ENCODE measurements at places on chromosomes 7 and 10.

GRCh38 chr10:13716081-13717071, 129.6 kb downstream of the PRPF18 start:
- DNase-seq = no peak

- DNase-seq = no peak
Observed at GRCh38 chr10:95391581-95392216, 100.9 kb upstream of the PDLIM1 start.

DNA sequence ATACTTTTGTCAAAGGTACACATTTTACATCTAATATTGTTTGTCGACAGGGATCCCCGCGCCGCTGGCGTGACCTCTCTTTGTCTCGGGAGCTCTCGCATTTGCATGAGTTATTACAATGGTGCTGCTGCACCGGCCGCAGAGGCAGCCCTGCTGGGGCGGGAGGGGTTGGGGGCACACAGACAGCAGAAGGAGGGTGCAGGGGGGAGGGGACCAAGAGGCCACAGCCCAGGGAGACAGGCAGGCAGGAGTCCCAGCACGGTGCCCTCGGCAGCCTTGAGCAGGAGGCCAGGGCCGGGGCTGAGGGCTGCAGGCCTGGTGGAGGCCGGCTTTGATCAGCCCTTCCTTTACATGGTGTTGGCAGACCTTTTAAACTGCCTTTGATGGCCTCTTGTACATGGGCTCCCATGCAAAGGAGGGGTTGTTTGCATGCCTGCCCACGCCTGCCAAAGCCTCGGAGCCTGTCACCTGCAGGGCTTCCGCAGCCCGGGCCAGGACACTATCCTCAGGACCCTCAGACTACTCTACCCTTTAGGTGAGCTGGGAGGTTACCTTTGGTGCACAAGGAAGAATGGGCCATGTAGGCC, 95.5 kb downstream of the EBF3 start:
- no peak for DNase-seq

- no peak for DNase-seq
Observed at GRCh38 chr10:97506199-97506991, 7.7 kb downstream of the UBTD1 start.

DNA sequence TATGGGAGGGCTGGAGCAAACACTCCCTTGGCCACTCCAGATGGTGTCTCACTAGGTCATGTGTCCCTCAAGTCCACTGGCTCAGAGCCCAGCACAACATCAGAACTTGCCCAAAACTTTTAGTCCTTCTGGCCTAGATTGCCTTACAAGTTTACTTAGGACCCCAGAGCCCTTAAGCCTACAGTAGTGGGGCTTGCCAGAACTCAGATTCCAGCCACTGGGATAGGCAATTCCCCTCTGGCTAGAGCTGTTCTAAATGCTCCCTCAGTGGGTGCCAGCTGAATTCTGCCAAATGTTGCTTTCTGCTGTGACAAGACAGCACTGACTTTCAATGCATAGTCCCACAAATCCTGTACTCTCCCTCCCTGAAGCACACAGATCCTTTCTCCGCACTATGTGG, 331.1 kb downstream of the HTR7 start:
- DNase-seq = no peak

GRCh38 chr10:111756217-111757061, 427.1 kb downstream of the GPAM start:
- peak; percentile 14 for DNase-seq

DNA sequence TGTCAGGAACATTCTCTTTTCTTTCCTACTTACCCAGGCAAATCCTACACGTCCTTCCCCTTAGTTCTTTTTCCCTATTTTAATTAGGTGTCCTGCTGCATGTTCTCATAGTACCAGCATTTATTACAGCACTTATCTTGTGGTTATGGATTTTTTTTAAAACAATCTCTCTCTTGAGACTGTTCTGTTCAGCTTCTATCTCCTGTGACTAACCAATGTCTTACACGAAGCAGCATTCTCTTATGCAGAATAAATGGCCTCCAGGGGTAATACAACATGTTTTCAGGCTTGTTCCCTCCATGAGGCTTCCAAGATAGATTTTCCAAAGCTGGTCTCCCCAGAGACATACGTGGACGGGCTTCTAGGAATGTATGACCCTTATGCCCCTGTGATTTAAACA, 1096.1 kb upstream of the CELF2 start:
- DNase-seq = no peak

- DNase-seq = no peak
Observed at GRCh38 chr7:44150466-44150832, 9.3 kb upstream of the MYL7 start.
